ENCODE measurements at places on chromosomes 16 and 17. TPM values are rescaled to one million over a fixed set of nuclear protein-coding genes. Genes with fewer than 3 reads are reported as not detected.

GRCh38 chr16:89114159-89114981, 20.7 kb downstream of the ACSF3 start:
- no peaks in the 10 kb centered on the region for H3K27me3 ChIP-seq
- peak overlapping the region; percentile 69 for H3K27ac ChIP-seq
- DNase-seq, result no peak
- peaks cover 4% of the 10 kb centered on the region for H3K36me3 ChIP-seq
- no peak overlapping the region for H3K4me3 ChIP-seq
- 0 out of 2 replicates have a peak, but pooled peaks cover 4% of the 10 kb centered on the region for H3K4me1 ChIP-seq

DNA sequence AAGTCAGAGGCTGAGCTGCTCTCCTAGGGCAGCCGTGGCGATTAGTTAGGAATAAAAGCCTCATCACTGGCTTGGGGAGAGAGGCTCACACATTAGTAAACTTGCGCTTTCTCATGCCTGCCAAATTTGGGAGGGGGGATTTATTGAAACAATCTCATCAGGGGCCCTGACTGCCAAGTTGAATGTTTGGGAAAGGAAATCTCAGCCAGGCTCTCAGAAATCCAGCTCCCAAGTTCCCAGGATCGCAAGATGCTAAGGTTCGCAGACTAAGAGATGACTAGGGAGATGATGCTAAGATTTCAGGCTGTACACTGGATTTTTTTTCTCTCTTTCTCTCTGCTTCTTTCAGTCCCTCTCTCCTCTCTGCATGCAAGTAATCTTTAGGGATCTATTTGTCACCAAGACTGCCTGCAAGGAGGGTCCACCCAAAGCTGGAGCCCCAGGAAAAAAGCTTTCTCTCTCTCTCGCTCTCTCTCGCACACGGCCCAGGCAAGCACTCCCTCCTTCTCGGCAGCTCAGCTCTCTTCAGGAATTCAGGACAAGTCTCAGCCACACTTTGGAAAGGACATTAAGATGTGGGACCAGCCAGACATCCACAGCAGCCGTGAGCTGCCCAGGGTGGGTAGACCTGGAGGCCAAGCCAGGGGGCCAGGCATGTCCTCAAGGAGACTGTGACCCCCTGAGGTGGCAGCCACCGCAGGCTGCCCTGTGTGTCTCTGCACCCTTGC, 1.4 kb downstream of the GPR139 start:
- peaks cover 7% of the 10 kb centered on the region for H3K4me1 ChIP-seq
- H3K27ac ChIP-seq, result no peak overlapping the region
- H3K27me3 ChIP-seq, result peaks cover 3% of the 10 kb centered on the region
- no peak for DNase-seq

GRCh38 chr16:10601444-10602408, 21.3 kb upstream of the EMP2 start:
- DNase-seq, result no peak
- H3K27ac ChIP-seq, result no peak overlapping the region
- H3K36me3 ChIP-seq, result no peaks in the 10 kb centered on the region
- H3K4me1 ChIP-seq, result no peaks in the 10 kb centered on the region
- no peak overlapping the region for H3K4me3 ChIP-seq

DNA sequence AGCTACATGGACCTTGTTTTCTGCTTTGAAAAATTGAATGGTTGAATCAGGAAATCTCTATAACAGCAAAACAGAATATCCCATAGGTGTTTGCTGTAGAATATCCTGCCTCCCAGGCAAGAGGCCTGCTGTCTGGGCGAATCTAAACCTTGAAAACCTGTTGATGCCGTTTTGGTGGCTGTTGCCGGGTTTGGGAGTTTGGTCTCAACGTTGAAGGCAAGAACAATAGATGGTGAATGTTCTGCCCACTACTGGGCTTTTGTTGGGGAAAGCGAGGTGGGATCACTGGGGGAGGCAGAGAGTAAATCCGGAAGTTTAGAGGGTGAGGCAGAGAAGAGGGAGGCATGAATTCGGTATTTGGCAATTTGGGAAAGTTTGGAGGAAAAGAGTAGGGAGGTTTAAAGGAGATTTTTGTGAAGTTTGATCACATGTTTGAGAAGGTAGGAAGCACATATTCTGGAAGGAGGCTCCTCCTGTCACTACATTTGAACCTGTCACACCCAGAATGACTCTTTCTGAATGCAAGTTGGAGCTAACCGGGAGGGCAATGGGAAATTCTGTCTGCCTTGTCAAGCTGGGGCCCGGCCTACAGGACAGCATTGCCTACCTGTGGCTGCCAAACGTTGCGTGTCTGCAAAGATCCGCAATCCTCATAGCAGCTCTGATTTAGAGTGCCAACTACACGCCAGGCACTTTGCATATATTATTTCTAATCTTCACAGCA, 46.5 kb downstream of the GPRC5B start:
- no peak overlapping the region for H3K4me3 ChIP-seq
- no peaks in the 10 kb centered on the region for H3K27me3 ChIP-seq
- peaks cover 8% of the 10 kb centered on the region for H3K4me1 ChIP-seq
- H3K36me3 ChIP-seq, result no peaks in the 10 kb centered on the region

DNA sequence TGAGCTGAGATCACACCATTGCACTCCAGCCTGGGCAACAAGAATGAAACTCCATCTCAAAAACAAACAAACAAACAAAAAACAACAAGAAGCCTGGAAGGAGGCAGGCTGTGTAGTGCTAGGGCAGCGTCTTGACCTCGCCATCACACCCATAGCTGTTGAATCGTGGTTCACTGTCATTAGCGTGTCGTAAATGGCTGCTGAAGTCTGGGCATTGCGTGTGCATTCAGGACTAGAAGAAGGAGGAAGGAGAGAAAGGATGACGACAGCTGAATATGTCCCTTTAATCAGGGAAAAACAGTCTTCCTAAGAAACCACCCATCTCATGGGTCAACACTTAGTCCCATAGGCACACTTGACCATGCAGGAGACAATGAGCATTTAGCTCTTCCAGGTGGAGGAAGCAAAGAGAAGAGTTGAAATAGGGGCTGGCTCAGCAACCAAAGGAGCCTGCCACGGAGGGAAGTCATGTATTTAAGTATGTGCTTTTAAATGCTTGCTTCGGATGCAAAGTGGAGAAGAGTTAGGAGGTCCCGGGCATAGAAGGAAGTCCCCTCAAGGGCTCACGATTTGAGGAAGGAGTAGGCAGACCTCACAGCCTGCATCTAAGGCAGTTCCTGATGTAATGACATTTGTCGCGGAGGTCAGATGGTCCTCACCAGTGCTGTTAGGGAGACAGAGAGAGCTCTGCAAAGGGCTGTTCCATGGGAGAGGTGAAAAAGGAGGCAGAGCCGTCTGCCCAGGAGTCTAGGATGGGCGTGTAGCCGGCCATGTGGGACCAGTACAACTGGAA, 8.8 kb downstream of the PRSS22 start:
- DNase-seq, result no peak
- H3K4me1 ChIP-seq, result no peaks in the 10 kb centered on the region
- no peak overlapping the region for H3K27ac ChIP-seq
- H3K36me3 ChIP-seq, result no peaks in the 10 kb centered on the region
- peaks cover 13% of the 10 kb centered on the region for H3K27me3 ChIP-seq

GRCh38 chr17:20094777-20095176, 85.6 kb downstream of the SPECC1 start:
- H3K27ac ChIP-seq, result no peak overlapping the region
- no peak for DNase-seq
- no peaks in the 10 kb centered on the region for H3K27me3 ChIP-seq

DNA sequence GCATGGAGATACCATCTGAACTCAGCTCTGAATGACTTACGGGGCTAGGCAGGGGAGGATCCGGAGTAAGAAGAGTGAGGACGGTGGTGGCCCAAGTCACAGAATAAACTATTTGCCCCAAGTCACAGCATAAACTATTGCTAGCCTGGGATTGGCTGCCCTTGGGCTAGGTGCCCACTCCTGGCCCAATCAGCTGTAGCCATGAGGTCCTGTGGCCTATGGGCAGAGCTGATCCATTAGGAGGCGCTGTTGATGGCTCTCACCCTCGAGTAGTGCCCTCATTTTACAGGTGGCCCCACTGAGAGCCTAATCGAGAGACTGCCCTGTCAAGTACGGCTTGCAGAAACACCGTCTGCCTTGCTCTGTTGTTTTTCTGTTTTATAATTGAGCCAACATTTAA, 62.3 kb upstream of the ZNF423 start:
- no peak overlapping the region for H3K4me3 ChIP-seq
- DNase-seq, result peak; percentile 15
- no peak overlapping the region for H3K27ac ChIP-seq
- no peaks in the 10 kb centered on the region for H3K4me1 ChIP-seq
- H3K27me3 ChIP-seq, result no peaks in the 10 kb centered on the region

DNA sequence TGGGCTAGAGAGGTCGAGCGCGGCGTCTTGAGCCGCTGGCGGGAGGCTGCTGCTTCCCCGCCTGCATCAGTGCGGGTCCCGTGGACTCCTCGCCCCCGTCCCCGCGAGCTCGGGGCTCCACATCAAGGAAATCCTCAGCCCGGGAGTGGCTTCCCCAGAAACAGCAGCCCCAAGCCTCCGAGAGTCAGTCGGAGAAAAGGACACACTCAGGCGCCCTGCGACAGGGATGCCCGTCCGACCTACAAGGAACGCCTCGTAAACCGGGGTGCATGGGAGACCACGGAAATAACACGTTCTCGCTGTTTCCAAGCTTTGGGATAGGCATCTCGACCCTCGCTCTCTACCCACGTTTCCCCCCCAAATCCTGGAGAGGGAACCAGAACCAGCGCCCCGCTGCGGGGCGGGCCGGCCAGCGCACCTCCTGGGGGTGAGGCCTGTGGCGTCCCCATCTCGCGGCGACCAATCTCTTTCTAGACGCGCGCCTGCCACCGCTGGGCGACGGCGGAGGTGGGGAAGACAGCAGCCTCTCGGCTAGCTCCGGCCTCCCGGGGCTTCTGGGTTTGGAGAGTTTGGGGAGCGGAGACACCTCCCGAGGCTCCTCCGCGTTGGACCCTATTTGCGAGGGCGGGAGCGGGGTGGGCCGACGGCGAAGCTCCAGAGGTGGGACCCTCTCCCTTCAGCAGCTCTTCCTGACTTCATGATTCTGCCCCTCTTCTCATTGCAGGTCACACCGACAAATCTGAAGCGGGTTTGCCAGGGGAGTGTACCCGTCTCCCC, 759 bp upstream of the TP53I13 start:
- peak overlapping the region; percentile 67 for H3K4me3 ChIP-seq
- H3K27me3 ChIP-seq, result peaks cover 11% of the 10 kb centered on the region
- H3K27ac ChIP-seq, result no peak overlapping the region
- DNase-seq, result peak; percentile 84
- peaks cover 6% of the 10 kb centered on the region for H3K4me1 ChIP-seq

DNA sequence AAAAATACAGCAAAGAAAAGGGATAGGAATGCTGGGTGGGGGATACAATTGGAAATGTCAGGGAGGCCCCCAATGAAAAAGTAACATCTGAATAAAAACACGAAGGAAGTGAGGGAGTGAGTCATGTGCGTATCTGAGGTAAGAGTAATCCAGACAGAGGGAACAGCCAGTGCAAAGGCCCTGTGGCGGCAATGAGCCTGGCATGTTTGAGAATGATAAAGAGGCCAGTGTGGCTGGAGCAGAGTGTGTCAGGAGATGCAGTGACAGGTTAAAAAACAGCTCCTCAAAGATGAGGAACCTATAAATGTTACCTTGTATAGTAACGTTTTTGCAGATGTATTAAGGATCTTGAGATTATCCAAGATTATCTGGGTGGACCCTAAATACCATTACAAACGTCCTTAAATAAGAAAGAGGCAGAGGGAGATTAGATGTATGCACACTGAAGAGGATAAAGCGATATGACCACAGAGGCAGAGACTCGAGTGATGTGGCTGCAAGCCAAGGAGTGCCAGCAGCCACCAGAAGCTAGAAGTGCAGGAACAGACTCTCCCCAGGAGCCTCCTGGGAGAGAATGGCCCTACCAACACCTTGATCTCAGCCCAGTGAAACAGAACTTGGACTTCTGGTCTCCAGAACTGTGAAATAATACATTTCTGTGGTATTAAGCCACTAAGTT, 17.8 kb upstream of the SLC35B1 start:
- peaks cover 13% of the 10 kb centered on the region for H3K36me3 ChIP-seq
- no peaks in the 10 kb centered on the region for H3K4me1 ChIP-seq
- DNase-seq, result no peak
- H3K27me3 ChIP-seq, result no peaks in the 10 kb centered on the region

GRCh38 chr16:70381604-70382342, 35.1 kb downstream of the DDX19A start:
- peak overlapping the region; percentile 94 for H3K4me3 ChIP-seq
- peak overlapping the region; percentile 25 for H3K27ac ChIP-seq
- no peaks in the 10 kb centered on the region for H3K27me3 ChIP-seq
- no peak for DNase-seq
- no peaks in the 10 kb centered on the region for H3K4me1 ChIP-seq

GRCh38 chr16:4378161-4378666, 6.6 kb downstream of the VASN start:
- H3K36me3 ChIP-seq, result peaks cover 18% of the 10 kb centered on the region
- no peak for DNase-seq
- peaks cover 38% of the 10 kb centered on the region for H3K4me1 ChIP-seq
- H3K27ac ChIP-seq, result no peak overlapping the region
- H3K27me3 ChIP-seq, result no peaks in the 10 kb centered on the region
- H3K4me3 ChIP-seq, result no peak overlapping the region

DNA sequence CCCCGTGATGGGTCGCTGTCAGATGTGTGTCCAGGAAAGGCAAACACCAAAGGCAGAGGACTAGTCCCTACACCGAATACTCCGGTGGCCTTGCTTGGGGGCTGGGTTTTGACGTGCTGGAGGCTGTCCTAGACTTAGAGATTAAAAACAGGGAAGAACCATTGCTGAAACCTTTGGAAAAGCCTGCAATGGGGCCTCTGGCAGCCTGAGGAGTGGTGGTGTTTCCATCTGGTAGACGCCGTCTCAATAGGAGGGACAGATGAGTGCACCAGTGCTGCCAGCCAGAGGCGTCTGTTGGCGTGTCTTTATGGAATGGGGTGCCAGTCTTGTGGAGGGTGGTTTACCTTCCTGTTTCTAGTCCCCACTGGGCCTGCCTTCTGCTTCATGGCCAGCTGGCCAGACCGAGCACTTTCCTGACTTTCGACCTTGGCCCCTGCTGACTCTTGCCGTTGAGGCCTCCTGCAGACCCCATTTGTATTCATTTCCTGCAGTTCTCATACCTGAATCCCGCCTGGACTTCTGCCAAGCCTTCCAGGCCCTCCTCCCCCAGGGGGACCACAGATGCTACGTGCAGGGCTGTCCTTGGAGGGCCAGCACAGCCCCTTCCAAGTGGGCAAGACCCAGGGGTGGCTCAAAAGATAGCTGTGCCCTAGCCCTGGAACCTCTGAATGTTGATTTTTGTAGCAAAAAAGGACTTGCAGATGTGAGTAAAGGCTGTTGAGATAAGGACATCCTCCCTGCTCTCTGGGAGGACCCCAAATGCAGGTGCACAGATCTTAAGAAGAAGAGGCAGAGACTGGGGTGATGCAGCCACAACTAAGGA, 1.9 kb upstream of the DNASE1 start:
- no peak overlapping the region for H3K4me3 ChIP-seq
- peaks cover 11% of the 10 kb centered on the region for H3K36me3 ChIP-seq
- H3K27me3 ChIP-seq, result no peaks in the 10 kb centered on the region
- H3K27ac ChIP-seq, result no peak overlapping the region
- no peak for DNase-seq

- no peak overlapping the region for H3K27ac ChIP-seq
- peaks cover 6% of the 10 kb centered on the region for H3K27me3 ChIP-seq
- H3K36me3 ChIP-seq, result no peaks in the 10 kb centered on the region
- peaks cover 18% of the 10 kb centered on the region for H3K4me1 ChIP-seq
- DNase-seq, result no peak
Observed at GRCh38 chr16:54326266-54326662, 39.7 kb upstream of the IRX3 start.

FBXO39 gene
- 0.22 TPM for total RNA-seq

CRHR1 gene
- total RNA-seq, result 0.56 TPM

PYY gene
- 0.42 TPM for total RNA-seq

TBX6 gene
- total RNA-seq, result 2.8 TPM

OMG gene
- not detected for total RNA-seq

DYNLL2 gene
- total RNA-seq, result 49.7 TPM

All from H1 (cell line).